ENCODE measurements at places on chromosomes 2 and 18.

DNA sequence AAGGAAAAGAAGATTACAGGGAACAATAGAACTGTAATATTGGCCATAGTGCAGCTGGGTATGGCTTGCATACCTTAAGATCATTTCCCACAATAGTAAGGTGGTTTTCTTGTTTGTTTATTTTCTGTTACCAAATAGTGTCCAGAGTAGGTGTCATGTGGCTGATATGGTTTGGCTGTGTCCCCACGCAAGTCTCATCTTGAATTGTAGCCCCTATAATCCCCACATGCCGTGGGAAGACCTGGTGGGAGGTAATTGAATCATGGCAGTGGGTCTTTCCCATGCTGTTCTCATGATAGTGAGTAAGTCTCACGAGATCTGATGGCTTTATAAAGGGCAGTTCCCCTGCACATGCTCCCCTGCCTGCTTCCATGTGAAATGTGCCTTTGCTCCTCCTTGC lies 190.1 kb downstream of the ICOS start:
- DNase-seq: no peak

DNA sequence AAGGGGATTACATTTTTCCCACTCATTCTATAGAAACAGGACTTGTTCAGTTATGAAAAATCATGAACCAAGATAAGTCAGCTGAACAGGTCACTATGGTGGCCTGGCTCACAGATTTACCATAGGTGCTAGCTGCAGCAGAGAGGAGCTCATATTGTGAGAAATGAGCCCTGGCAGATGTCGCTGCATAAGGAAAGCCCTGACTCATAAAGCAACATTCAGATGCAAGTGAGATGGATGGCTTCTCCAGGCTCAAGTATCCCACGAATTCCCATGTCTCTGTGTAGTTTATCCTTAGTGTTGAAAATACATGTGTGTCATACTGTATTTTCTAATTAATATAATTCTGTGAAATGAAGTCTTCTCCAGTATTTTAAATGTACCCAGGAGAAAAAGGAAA lies 115.0 kb upstream of the LHCGR start:
- no peak for DNase-seq

DNA sequence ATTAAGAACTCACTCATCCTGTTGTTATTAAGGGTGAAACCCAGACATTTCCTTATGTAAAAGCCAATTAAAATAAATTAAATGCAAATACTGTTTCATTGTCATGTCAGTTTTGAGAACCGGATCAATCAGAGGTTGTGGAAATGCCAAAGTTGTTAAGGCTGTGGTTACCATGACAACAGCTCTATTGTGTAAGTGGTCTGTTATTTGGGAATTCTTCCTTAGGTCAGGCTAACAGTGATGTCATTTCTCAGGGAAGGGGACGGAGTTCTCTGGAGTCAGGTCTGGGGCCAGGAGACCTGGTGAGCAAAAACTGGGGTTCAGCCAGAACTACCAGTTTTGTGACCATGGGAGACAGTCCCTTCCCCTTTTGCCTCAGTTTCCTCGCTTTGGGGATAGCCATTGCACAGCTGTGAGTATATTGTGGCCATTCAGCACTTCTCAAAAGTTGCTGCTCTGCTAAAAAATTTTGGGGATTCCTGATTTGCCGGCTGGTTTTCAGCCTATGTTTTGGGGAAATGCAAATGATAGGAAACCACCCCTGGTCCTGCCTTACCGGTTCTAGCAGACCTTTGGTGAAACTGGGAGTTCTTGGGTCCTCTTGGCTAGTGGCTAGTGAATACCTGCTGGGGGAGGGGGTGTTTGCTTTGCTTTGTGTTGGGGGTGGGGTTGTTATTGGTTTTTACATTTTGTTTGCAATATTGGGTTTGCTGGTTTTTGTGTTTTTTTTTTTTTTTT lies 21.6 kb downstream of the HPCAL1 start:
- no peak for DNase-seq

DNA sequence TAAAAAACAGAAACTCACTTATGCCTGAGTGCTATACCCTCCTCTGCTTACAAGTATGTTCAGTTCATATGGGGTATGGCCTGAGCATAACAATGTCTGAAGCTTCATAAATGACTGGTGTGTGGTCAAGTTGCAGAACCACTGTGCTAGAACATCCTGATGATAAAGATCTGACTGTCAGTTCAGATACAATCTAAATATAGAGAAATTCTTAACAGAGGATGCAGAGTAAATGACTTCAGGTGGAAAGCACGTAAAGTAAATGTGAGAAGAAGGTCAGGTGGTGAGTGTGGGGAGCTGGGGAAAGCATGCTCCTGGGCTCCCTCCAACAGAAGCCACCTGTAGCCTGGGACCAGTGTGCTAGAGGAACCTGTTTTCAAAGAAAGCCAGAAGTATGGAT lies 926.2 kb downstream of the TSN start:
- DNase-seq: no peak

DNA sequence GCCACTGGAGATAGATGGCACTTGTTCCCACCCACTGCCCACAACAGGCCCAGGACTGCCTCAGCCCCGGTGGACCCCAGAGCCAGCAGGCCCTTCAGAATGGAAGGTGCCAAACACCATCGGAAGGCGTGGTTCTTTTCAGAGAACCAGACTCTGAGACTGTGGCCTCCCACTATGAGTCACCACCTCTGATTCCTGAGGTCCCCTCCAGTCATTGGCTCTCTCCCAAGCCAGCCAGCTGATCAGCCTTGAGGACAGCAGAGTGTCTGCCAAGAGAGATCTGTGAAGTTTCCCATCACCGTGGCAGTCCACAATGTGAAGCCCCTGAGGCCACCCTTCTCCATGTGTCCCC lies 10.4 kb upstream of the MAP3K2 start:
- peak; percentile 18 for DNase-seq

- DNase-seq: no peak
Measured at GRCh38 chr2:191220671-191221070, 24.5 kb upstream of the MYO1B start.

- DNase-seq: no peak
Measured at GRCh38 chr2:36731941-36732672, 35.6 kb downstream of the VIT start.

DNA sequence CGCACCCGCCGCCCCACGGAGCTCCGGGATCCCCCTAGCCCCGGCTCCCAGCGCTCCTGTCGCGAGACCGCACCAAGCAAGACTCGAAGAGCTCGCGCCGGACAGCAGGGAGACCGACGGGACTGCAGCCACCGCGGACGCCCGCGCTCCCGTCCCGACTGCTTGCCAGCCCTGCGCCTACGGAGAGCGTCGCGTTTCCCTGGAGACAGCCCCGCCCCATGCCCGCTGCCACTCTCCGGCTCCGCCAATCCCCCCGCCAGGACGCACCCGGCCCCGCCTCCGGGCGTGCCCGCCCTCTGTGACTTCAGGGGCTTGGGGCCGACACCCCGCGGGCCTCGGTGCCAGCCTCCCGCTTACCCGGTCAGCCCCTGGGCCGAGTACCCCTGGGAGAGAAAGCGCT lies at the start of gene ANKMY1:
ANKMY1 (minus strand) TSS at position 181 of the 400 bp plus-strand sequence. CDS start 653 bp downstream, outside the sequence.
- DNase-seq: peak; percentile 38

GRCh38 chr2:176140513-176141317 lies 10.6 kb upstream of the HOXD4 start:
- peak; percentile 75 for DNase-seq

GRCh38 chr2:240165034-240165433 lies 24.6 kb upstream of the OTOS start:
- no peak for DNase-seq

DNA sequence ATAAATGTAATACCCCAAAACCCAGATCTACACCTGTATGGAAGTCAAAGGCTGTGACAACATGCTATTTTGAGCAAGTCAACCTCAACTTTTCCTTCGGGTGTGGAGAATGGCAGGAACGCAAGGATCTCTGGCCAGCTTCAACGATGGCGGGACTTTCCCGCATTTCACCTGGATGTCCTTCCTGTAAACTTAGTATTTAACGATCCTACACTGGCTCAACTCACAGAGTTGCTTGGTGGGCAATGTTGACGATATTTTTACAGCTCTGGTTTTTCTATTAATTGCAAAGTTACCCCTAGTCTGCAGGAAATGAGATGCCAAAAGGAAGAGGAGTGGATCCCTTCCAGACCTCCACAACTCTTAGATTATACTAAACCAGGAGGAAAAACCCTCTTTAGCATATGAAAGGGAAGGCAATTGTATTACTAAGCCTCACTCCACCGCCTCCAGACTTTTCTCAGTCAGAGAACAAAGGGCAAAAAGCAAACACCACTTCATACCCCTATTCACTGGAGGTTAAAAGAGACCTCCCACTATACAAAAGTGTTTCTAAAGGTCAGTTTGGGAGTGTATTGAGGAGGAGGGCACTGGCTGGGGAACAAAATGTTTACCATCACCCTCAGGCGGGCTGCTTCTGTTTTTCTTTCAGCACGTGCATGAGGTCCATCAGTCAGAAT lies 56.5 kb upstream of the ACVR1 start:
- no peak for DNase-seq
